ENCODE measurements at places on chromosomes 16 and 17.

DNA sequence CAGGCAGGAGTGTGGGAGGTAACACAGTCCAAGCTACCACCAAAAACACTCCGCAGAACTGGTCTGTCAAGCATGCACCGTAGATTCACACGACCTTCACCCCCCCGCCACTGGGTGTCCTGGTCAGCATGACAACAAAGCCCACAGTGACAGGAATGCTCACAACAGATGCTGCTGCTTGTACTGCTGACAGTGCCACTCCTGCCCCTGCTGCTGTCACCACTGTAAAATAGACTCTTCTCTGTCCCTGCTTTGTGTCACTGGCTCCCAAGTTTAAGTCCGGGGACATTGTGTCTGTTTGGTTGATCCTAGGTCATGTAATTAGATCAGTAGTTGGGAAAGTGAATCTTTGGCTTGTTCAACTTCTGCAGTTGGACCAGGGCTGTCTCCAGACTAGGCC, 7.0 kb upstream of the ODF4 start:
- DNase-seq = no peak

- DNase-seq = no peak
These were observed 3.1 kb downstream of the RAB37 start for GRCh38 chr17:74740173-74740572.

DNA sequence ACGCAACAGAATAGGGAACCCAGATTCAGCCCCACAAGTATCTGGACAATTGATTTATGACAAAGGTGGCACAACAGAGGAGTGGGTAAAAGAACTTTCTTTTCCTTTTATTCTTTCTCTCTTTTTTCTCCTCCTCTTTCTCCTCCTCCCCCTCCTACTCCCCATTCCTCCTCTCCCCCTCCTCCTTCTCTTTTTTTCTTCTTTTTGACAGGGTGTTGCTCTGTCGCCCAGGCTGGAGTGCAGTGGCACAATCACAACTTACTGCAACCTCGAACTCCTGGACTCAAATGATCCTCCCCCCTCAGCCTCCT, 16.1 kb downstream of the GNGT2 start:
- DNase-seq = no peak

DNA sequence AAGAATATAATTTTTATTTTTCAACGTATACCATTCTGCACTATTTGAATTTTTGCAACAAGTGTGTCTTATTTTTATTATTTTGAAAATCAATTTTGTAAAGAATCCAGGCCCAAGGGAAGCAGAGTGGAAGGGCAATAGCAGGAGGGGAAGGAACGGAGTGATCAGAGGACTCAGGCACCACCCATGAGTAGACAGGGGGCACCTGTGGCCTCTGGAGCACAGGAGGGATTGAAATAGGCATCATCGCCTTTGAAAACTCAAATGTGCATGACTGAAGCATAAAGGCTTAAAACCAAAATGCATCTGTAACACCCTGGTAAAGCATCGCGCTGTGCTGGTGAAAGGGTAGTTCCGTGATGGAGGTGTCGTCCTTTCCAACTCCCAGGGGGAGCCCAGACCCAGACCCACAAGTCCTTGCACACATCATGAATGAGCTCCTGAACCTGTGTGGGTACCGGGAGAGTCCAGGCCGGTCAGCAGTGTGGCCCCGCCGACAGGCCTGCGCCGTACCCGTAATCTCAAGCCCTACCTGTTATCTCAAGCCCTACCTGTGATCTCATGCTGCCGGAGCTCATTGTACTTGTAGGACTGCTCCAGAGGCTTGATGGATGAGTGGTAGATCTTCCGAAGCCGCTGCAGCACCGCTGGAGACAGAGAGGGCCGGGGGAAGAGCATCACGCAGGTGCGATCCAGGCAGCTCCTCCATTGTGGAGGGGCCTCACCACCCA, 39.1 kb downstream of the SRL start:
- no peak for DNase-seq

- no peak for DNase-seq
These were observed 123.8 kb upstream of the CDH5 start for GRCh38 chr16:66242672-66243071.

GRCh38 chr17:31877911-31878702, 19.1 kb upstream of the COPRS start:
- no peak for DNase-seq

GRCh38 chr17:16938031-16938430, 33.9 kb downstream of the TNFRSF13B start:
- DNase-seq = no peak

DNA sequence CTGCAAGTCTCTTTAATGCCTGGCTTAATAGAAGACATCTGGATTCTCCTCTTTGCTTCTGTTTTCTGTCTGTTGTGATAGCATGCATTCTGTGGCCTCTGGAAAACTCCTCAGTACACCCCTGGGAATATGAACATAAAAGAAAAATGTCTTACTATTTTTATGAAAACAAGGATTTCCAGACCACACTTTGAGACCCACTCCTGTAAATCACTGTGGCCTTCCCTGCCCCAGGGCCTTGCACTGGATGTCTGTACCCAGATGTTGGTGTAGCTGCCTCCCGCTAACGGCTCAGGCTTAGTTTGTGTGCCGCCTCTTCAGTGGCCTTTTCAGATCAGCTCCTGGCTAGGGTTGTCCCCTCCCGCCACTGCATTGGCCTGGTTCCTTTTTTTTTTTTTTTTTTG, 126.6 kb downstream of the SOCS1 start:
- no peak for DNase-seq

GRCh38 chr16:7998789-7999453, 591.4 kb downstream of the TMEM114 start:
- DNase-seq = no peak

GRCh38 chr17:32259586-32259985, 6.0 kb upstream of the RHBDL3 start:
- no peak for DNase-seq

GRCh38 chr17:16155536-16155935, 59.8 kb downstream of the NCOR1 start:
- DNase-seq = no peak

DNA sequence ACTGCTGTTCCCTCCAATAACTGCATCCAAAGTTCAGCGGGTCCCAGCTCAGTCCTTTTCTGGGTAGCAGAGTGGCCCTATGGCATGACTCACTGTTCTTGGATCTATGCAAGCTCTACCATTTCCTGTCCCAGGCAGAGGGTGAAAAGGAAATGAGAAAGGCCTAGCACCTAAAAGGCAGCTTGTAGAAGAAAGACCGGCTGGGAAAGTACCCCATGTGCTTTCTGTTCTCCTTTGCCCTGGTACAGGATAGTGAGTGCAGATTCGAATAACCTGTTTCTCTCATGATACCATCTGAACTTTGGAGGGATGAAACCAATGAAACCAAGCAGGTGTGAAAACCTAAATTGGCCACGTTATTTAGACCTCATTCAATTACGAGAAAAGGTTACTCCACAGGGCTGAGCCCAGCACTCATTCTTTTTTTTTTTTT, 12.7 kb upstream of the HASPIN start:
- DNase-seq = no peak

- no peak for DNase-seq
These were observed 21.4 kb downstream of the FA2H start for GRCh38 chr16:74753180-74753579.

DNA sequence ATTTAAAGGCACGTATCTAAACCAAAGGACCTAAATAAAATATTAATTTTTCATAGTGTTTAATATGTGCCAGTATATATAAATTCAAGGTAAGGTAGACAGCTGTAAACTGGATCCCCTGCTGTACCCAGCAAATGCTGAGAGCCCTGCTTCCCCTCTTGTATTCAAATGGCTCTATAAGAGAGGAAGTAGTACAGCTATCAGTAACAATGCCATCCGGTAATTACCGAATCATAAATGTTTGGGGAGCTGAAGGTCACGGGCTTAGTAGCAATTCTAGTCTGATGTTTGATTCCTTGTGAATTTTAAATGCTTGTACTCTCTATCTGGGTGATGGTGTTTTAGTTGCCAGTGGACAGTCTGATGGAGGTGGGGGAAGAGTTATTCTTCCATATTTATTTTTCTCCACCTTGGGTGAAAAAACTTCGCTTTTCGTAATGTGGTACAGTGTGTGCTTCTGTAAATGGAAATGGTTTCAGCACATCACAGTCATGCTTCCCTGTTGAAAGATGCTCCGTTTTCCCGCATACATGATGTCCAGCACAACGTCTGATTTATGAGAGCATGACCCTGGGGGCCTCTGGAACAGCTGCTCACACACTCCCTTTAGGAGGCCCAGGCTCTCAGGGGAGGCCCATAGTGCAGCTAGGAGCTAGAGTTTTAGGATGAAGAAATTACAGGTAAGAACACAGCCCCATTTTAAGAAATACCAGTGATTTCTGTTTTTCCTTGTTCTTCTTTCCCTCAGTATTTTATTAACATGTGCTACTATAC, 423.9 kb downstream of the WWOX start:
- DNase-seq = no peak

GRCh38 chr16:84714028-84714427, 14.2 kb downstream of the USP10 start:
- DNase-seq = no peak

DNA sequence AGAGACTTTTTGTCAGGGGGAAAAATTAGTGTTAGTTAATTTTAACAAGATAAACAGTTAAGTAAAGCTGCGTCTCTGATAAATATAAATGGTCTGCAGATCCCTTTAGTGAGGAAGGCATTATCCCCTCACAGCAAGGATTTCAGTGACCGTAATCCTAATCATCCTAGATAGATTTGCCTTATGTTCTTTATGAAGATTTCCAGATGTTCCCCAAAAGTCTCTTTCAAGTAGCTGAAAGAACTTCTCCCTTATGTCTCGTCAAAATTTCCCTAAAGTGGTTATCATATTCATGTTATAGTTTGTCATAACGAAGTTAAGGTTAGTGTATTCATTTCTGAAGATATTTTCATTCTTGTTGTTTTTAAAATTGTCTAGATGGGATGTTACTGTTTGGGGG, 5.6 kb downstream of the MOSMO start:
- DNase-seq = no peak

GRCh38 chr16:4060823-4061222, 55.4 kb downstream of the ADCY9 start:
- no peak for DNase-seq

DNA sequence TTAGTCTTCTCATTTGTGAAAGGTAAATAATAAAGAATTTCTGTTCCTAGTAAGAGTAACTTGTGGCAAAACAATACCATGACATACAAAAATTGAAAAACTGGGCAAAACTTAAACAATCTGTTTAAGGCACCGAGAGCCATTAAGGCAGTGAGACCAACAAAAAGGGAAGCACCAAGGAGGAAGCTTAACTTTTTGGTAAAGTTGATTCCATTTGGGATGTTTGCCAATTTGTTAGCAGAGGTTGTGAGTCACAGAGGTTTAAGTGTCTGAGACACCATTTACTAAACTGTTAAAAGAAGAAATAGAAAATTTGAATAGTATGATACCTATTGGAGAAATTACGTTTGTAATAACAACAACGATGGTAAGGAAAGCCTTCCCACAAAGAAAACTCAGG, 4.9 kb downstream of the SLC35G3 start:
- DNase-seq = no peak

DNA sequence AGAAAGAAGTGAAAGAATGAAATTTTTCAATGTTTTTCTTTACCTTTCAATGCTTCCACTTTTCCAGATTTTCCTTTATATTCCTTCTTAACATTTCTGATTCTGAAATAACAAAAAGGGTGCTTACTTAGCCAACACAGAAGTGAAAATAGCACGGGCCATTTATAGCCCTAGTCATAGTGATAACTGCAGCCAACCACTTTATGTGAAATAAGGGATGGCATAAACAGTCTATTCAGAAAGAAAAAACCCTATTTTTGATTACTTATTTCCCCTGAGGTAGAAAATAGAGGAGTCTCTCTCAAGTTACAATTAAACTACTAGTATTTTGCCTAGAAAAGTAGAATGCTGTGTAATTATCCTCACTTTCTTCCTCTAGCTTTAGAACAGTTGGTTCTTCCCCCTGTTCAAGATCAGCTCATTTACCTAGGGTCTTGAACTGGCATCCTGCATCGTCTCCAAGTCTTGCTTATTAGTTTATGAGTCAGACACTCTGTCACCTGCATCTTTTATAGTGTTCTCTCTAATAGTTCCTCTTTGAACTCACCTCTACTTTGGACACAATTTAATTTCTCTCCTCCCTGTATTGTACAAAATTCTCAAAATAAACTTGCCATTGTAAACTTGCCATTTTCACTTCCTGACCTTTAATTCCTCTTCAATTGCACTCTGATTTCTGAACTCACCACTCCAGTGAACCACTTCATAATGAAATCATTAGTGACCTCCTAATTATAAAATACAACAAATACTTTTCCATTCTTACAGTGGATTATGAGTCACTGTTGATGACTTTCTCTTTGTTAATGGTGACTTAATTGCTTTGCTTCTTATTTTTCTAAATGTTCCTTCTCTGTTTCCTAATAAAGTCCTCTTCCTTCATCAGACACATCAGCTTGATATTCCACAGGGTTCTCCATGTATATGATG, 23.6 kb downstream of the ABCA6 start:
- no peak for DNase-seq
